Heart left ventricle (tissue), 16 donors: ENCODE measurements at places on chromosomes 3 and 15.

GRCh38 chr15:35842631-35843030 is 296.7 kb upstream of the DPH6 start:
- DNase-seq: no peak

GRCh38 chr3:139201446-139202225 is 142.2 kb upstream of the MRPS22 start:
- no peak for DNase-seq

DNA sequence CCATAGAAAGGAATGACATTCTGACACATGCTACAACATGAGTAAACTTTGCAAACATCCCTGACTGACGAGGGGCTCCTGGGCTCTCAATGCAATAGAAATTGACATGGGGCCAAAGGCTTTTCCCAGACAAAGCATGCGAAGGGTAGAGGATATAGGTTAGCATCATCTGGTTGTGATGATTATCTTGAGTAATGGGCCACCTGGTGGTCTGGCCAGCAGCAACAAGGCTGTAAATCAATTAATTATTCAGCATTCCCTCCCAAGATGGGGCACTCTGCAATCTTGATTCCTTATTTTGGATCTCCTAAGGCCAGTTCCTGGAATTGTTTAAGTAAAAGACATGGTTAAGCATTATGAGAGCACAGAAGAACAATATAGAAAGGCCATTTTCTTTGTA is 99.2 kb downstream of the AGBL1 start:
- DNase-seq: no peak

DNA sequence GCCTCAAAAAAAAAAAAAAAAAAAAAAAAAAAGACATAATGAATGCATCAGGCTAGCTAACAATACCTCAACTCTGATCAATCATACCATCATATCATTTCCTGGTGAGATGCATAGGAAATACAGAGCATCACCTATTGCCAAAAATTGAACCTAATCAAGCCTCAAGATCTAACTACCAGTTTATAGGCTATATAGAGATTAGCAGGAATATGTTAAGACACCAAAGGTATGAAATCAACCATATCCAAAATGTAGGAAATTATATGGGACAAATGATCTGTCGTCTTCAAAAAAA is 387 bp upstream of the VPS33B start:
- DNase-seq: no peak

GRCh38 chr3:105022813-105023212 is 343.9 kb upstream of the ALCAM start:
- no peak for DNase-seq

GRCh38 chr3:141303481-141304223 is 64.7 kb upstream of the ZBTB38 start:
- DNase-seq: no peak

- no peak for DNase-seq
Measured at GRCh38 chr3:89098173-89098572, 9.2 kb upstream of the EPHA3 start.
